HT1080 (cell line): ENCODE measurements at places on chromosomes 7 and 10.
A peak's percentile ranks its signal among the peaks of the same experiment; 100 is the strongest.

DNA sequence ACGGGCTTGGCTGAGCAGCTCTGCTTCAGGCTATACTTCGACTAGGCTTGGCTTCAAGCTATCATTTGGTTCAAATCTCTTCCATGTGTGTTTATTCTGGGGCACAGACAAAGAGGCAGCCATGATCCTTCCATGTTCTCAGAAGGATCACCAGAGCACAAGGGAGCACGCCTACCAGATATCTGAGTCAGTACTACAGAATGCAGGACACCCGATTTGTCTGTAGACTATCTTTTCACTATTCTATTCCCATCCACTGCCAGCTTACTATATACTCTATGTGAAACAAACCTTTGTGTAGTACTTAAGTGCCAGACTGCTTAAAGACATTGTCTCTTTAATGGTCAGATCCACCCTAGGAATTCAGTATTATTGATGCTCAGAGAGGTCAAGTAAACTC lies 35.1 kb downstream of the CH25H start:
- no peak for DNase-seq

DNA sequence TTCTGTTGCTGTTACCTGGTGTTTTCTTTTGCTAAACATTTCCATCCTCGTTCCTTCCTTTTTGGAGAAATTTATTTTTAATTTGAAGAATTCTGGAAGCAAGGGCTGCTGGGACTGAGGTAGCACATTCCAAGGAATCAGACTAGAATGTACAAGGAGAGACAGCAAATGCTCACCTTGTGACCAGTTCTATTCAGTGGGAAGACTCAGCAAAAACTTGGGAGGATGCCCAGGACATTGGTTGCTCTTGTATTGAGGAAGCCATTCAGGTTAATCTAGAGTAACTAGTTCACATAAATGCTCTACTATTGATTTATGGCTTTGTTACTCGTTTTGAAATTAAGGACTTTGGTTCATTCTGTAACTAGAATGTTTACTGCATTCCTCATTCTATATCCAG lies 11.3 kb downstream of the PLCE1 start:
- no peak for DNase-seq

DNA sequence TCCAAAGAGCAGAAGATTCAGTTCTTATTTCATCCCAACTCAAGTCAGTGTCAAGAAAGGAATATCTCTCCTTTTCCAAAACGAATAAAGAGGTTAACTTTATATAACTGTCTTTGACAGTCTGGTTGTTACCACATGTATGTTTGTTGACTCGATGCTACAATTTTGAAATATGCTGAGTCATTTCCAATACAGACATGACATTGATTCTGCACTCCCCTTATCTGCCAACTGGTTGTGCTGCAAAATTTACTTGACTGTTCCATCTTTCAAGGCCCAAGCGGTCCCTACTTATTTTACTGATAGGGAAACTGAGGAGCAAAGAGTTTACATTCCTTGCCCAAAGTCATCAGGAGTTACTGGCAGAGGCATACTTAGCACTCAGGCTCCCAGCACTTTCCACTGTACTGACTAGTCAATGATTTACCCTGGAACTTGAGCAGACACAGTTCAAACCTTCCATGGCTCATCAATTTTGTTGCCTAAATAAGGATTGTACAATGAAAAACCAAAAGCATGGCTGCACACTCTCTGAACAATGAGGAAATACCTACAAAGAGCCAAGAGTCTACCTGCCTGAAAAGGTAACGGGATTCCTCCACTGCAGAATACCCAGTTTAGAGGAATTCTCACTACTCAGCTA lies 52.8 kb downstream of the ABLIM1 start:
- no peak for DNase-seq

DNA sequence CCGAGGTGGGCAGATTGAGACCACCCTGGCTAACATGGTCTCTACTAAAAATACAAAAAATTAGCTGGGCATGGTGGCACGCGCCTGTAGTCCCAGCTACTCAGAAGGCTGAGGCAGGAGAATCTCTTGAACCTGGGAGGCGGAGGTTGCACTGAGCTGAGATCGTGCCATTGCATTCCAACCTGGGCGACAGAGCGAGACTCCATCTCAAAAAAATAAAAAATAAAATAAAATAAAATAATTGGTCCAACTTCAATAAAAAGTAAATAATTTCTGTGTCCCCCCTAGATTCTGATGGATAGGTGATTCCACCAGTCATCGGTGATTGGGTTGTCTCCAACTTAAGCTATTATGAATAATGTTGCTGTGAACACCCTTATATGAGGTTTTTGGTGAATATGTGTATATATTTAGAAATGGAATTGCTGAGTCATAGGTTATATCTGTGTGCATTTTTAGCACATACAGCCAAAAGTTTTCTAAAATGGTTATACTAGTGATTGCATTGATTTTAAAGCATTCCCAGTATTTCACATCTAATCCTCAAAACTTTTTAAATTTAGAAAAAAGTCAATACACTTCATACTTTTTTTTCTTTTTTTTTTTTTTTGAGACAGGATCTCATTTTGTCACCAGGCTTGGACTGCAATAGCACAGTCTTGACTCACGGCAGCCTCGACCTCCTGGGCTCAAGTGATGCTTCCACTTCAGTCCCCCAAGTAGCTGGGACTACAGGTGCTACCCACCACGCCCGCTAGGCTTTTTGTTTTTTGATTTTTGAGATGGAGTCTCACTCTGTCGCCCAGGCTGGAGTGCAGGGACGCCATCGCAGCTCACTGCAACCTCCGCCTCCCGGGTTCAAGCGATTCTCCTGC lies 13.7 kb upstream of the SRPK2 start:
- no peak for DNase-seq

DNA sequence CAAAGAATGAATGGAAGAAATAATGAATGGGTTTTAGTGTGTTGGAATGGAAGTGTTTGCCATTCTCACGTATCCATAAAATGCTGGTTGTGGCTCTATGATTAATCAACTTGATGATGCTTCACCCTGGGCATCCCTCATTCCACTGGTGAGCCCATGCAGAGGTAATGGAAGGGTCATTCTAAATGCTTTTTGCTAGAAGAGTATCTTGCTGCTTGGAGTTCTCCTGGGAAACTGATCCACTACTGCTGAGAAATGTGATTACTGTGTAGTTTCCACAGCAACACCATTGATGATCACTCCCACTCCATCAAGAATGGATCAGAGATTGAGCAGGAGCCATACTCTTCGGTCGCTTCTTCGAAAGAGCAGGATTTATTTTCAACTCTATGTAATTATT lies 101.6 kb downstream of the ARL5B start:
- DNase-seq, result no peak

- no peak for DNase-seq
Measured at GRCh38 chr10:10477844-10478243, 539.8 kb upstream of the CELF2 start.

- DNase-seq, result no peak
Measured at GRCh38 chr10:95314192-95314918, 23.6 kb upstream of the PDLIM1 start.

DNA sequence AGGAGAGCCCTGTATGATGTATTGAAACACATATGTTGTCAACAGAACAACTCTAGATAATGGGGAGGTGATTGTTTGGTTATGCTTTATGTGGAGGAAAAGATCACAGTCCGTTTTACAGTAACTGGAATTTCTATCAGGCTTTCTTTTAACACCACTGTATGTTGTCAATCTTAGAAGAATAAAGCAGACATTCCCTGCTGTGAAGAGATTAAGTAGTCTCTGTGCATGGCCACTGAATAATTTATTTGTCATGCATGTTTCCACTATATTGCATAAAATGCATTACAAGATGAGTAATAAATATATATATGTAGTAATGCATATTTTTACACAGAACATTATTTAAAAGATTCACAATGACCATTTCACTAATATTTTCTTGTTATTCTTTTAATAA lies 440.0 kb downstream of the ANKRD7 start:
- no peak for DNase-seq

DNA sequence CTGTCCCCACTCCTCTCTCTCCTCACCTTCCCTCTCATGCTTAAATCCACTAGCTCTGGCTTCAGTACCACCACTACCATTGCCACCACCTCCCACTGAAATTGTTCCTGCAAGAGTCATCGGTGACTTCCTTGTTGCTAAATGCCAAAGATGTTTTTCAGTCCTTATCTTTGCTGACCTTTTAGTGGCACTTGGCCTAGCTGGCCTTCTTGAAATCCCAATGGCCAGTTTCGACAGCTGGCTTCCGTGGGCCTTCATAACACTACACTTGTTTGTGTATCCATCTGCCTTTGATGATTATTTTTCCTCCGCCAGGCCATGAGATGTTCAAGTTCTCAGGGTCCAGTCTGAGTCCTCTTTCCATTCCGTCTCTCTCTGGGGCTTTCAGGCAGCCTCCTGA lies 118.2 kb upstream of the NANOS1 start:
- DNase-seq, result no peak

DNA sequence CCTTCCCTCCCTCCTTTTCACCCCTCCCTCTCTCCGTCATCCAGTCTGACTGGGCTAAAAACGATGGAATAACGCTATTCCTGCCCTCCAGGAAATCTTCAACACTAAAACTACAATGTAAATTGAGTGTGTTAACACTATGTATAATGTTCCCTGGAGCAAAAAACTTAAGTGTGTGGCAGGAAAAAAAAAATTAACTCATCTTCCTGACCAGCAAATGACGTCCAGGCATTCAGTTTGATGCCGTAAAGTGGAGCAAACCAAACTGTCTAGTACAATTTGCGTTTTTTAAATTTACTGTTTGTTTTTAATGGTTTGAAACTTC lies 545 bp upstream of the MTPN start:
- no peak for DNase-seq

- peak; percentile 50 for DNase-seq
Measured at GRCh38 chr7:96407427-96407826, 85.5 kb upstream of the SLC25A13 start.

DNA sequence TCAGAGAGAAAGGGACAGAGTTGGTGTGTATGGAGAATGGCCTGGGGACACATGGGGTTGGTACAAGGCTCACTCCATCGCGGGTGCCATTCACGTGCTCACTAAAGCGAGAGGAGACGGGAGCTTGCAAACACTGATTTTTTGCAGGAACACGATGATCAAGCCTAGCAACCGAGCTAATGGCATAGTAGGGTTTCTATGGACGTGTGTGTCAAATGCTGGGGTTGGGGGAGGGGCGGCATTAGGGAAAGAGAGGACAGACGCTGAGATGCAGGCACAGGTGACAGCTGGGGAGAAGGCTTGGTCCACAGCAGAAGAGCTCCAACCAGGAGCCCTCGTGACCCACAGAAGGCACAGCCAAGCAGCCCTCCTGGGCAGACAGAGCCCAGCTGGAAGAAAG lies 33.9 kb downstream of the RCC1L start:
- no peak for DNase-seq

DNA sequence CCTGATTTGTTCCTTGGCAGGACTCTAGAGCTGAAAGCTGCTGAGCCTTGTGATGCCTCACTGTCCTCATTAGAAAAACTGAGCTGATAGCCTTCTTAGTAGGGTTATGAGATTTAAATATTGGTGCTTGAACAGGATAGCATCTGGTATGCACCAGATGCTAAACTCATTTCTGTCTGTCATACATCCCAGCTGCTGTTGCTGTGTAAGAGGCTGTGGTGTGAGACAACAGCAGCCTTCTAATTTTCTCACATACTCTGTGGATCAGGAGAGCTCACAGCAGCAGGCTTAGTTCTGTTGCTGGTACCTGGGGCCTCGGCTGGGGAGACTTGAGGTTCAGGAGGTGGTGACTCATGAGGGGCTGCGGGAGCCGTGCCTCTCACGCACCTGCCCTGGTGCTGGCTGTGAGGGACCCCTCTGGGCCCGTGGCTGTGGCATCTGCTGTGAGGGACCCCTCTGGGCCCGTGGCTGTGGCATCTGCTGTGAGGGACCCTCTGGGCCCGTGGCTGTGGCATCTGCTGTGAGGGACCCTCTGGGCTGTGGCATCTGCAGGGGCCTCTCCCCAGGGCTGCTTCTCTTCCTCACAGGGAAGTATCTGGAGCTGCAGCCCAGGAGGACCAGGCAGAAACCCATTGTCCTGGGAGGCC lies 12.5 kb downstream of the DYNC2I1 start:
- no peak for DNase-seq

GRCh38 chr10:104472957-104473745 lies 119.5 kb downstream of the CFAP58 start:
- DNase-seq, result peak; percentile 56

DNA sequence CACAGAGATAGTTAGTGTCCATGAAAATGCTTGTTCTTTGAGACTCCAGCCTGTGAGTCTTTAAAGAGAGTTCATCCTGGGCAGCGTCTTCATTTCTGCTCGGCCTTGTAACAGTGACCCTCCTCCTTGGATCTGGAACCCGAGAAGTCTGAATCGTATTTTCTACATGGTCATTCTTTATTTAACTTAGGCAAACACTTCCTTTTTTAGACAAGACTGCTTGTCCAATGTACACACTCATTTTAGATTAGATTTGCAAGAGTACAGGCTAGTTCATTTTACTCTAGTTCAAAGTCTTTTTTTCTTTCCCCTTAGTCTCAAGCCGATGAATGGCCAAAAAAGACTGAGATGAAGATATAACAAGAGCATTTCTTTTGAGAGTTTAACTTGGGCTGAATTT lies 133.5 kb downstream of the CHN2 start:
- no peak for DNase-seq

DNA sequence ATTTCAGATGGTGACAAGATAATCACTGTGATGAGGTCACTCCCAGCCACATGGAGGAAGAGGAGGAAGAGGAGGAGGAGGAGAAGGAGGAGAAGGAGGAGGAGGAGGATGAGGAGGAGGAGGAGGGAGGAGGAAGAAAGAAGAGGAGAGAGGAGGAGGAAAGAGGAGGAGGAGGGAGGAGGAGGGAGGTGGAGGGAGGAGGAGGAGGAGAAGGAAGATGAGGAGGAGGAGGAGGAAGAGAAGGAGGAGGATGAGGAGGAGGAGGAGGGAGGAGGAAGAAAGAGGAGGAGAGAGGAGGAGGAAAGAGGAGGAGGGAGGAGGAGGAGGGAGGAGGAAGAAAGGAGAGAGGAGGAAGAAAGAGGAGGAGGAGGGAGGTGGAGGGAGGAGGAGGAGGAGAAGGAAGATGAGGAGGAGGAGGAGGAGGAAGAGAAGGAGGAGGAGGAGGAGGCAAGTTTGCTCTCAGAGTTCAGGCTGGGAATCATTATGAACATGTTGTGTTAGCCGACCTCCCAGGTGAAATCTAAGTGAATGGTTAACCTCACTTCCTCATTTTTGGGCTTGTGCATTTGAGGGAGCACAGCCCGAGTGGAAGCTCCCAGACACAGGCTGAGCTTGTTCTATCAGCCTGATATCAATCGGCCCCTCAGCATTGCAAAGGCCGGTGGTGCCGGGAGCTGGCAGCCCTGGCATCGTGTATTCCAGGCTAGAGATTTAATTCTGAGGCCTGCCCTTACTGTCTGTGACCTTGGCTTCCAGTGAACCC lies 236.2 kb upstream of the PITRM1 start:
- no peak for DNase-seq

DNA sequence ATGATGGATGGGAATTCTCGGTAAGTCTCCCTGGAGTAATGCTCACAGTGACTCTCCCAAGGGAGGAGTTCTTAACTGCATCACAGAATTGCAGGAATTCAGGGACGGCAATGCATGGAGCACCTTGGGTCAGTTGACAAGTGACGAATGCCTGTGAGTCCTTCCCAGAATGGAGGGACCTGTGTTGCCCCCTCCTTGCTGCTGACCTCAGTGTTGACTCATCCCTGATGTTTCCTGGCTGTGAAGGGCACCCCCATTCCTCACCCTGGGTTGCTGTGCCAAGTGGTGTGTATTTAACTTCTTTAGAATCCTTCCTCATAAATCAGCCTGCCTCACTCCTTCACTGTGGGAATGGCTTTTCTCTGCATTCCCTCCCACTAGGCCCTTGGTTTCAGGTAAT lies 98.9 kb downstream of the LRMDA start:
- peak; percentile 92 for DNase-seq
